ENCODE measurements at places on chromosomes 3 and 15.

GRCh38 chr15:27017168-27017809 is 46.3 kb downstream of the GABRG3 start:
- H3K27me3 ChIP-seq: no peaks in the 10 kb centered on the region
- no peak overlapping the region for H3K27ac ChIP-seq
- no peaks in the 10 kb centered on the region for H3K36me3 ChIP-seq
- DNase-seq: peak; percentile 86

- no peaks in the 10 kb centered on the region for H3K36me3 ChIP-seq
- no peak for DNase-seq
- H3K4me3 ChIP-seq: no peak overlapping the region
- H3K27ac ChIP-seq: no peak overlapping the region
Measured at GRCh38 chr3:39453134-39453533, 14.3 kb upstream of the MOBP start.

- H3K27ac ChIP-seq: no peak overlapping the region
- H3K4me1 ChIP-seq: no peaks in the 10 kb centered on the region
- H3K4me3 ChIP-seq: no peak overlapping the region
- no peaks in the 10 kb centered on the region for H3K36me3 ChIP-seq
- no peaks in the 10 kb centered on the region for H3K27me3 ChIP-seq
- no peak for DNase-seq
Measured at GRCh38 chr3:167785790-167786189, 50.3 kb downstream of the SERPINI1 start.

GRCh38 chr3:61637088-61638051 is 76.0 kb downstream of the PTPRG start:
- no peak overlapping the region for H3K4me3 ChIP-seq
- peaks cover 14% of the 10 kb centered on the region for H3K36me3 ChIP-seq
- H3K4me1 ChIP-seq: peaks cover 4% of the 10 kb centered on the region
- H3K27me3 ChIP-seq: no peaks in the 10 kb centered on the region
- no peak for DNase-seq

- peaks cover 2% of the 10 kb centered on the region for H3K36me3 ChIP-seq
- no peak for DNase-seq
- no peak overlapping the region for H3K4me3 ChIP-seq
- H3K4me1 ChIP-seq: peaks cover 37% of the 10 kb centered on the region
Measured at GRCh38 chr3:73036694-73037591, 24.5 kb upstream of the EBLN2 start.

GRCh38 chr3:142976621-142977398 is 13.3 kb upstream of the PAQR9 start:
- peak overlapping the region; percentile 19 for H3K27ac ChIP-seq
- DNase-seq: peak; percentile 18
- peaks cover 14% of the 10 kb centered on the region for H3K4me1 ChIP-seq
- H3K27me3 ChIP-seq: no peaks in the 10 kb centered on the region

- no peak for DNase-seq
- H3K36me3 ChIP-seq: peaks cover under 1% of the 10 kb centered on the region
- H3K27me3 ChIP-seq: no peaks in the 10 kb centered on the region
- peaks cover 10% of the 10 kb centered on the region for H3K4me1 ChIP-seq
- H3K4me3 ChIP-seq: no peak overlapping the region
Measured at GRCh38 chr3:8458711-8459110, 42.9 kb upstream of the LMCD1 start.

- H3K4me1 ChIP-seq: peaks cover 29% of the 10 kb centered on the region
- DNase-seq: no peak
Measured at GRCh38 chr15:70160803-70161565, 63.3 kb upstream of the TLE3 start.

DNA sequence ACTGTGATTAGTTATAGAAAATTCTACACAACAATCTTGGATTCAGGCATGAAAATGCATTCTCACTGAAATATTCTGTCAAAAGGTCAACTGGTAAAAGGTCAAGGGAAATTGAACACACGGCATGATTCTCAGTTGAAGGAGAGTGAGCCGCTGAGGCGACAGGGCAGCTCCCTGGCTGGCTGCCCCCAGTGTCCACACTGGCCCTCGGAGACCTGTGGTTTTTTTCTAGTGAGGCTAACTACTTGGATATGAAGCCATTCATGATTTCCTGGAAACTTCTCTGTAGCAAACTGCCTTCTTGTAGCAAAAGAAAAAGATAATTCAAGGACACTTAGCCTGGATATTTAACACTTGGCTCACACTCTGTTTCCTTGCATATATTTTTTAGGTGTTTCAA is 37.2 kb downstream of the AADACL2 start:
- H3K27ac ChIP-seq: no peak overlapping the region
- peaks cover 11% of the 10 kb centered on the region for H3K4me1 ChIP-seq
- no peak for DNase-seq

DNA sequence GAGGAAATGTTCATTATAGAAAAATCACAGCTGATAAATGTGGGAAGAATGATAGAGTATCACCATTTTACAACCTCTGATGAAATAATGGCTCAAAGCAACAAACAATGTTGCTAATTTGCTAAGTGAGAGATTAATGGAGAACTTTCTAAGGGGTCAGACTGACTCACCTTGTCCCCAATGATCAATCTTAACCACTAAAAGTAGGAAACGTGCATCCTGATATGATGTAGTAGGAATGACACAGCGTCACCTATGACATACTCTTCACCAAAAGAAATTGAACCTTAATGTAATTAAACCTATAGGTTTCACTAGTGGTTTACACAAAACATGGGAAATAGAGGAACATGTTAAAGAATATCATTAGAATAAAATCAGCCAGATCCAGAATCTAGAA is 35.1 kb upstream of the MLF1 start:
- H3K4me3 ChIP-seq: no peak overlapping the region
- H3K27me3 ChIP-seq: no peaks in the 10 kb centered on the region
- no peak overlapping the region for H3K27ac ChIP-seq
- no peak for DNase-seq

- H3K27ac ChIP-seq: no peak overlapping the region
- DNase-seq: no peak
- H3K27me3 ChIP-seq: no peaks in the 10 kb centered on the region
- no peaks in the 10 kb centered on the region for H3K36me3 ChIP-seq
Measured at GRCh38 chr15:99963976-99964375, 230.7 kb upstream of the LYSMD4 start.

- no peak for DNase-seq
- H3K4me1 ChIP-seq: peaks cover 50% of the 10 kb centered on the region
- H3K4me3 ChIP-seq: peak overlapping the region; percentile 100
Measured at GRCh38 chr15:42275780-42276391, 2.7 kb upstream of the TMEM87A start.

GRCh38 chr3:112744825-112745566 is 101.7 kb downstream of the CD200R1L start:
- H3K27me3 ChIP-seq: no peaks in the 10 kb centered on the region
- H3K4me3 ChIP-seq: no peak overlapping the region
- no peaks in the 10 kb centered on the region for H3K4me1 ChIP-seq
- no peak overlapping the region for H3K27ac ChIP-seq
- no peaks in the 10 kb centered on the region for H3K36me3 ChIP-seq

DNA sequence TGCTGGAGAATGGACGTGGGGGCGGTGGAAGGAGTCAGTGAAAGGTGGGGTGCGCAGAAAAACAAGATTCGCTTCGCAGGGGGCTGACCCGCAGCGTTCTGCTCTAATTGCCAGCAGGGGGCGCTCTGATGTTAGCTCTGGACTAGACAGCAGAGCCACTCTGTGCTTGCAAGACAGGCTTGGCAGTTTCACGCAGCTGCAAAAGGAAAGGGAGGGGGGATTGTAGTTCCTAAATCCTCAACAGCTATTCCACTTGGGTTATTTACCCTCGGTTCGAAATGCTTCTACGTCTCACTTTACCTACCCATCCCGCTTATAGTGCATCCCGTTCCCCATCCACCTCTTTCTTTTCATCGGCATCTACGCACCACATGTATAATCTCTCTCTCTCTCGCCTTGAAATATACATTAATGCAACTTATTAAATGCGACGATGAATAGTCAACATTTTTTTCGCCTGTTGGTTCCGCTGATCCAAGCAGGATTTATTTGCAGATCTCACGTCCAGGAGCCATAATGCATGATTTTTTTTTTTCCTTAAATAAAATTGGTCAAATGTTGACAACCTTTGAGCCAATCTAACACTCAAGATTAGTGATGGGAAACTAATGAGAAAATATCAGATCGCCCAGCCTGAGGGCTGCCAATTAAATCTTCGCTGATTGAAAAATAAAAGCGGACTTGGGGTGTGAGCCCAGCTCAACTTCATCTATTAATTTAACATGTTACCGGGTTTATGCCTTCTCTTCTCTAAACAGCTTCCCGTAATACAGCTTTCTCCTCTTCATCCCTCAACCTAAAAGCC is 216.4 kb downstream of the MEIS2 start:
- H3K27me3 ChIP-seq: peaks cover 100% of the 10 kb centered on the region
- peak overlapping the region; percentile 93 for H3K27ac ChIP-seq
- peak; percentile 93 for DNase-seq
- H3K36me3 ChIP-seq: peaks cover 6% of the 10 kb centered on the region

GRCh38 chr15:64731805-64732151 is 43.6 kb downstream of the RBPMS2 start:
- H3K4me1 ChIP-seq: peaks cover 30% of the 10 kb centered on the region
- H3K36me3 ChIP-seq: no peaks in the 10 kb centered on the region
- no peak for DNase-seq
- H3K27me3 ChIP-seq: no peaks in the 10 kb centered on the region

DNA sequence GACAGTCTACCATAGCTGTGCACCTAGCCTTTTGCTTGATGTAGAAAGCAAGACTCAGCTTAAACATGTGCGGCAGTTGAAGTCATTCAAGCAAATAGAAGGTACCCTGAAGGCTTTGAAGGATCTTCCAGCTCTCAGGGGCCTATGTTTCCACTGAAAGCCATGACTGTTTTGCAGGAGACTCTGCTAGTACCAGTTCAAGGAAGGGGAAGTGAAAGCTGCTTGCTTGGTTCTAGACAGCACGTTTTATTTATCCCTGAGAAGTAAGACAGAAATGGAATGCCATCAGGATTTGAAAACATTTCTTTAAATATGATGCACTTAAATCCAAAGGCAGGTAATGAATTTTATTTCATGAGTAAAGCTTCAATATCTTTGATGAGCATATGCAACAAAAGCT is 311.4 kb downstream of the PDCD6IP start:
- no peak overlapping the region for H3K27ac ChIP-seq
- no peak for DNase-seq
- H3K27me3 ChIP-seq: no peaks in the 10 kb centered on the region
- no peaks in the 10 kb centered on the region for H3K36me3 ChIP-seq
- no peaks in the 10 kb centered on the region for H3K4me1 ChIP-seq
- H3K4me3 ChIP-seq: no peak overlapping the region
